ENCODE measurements at places on chromosomes 16 and 17.

DNA sequence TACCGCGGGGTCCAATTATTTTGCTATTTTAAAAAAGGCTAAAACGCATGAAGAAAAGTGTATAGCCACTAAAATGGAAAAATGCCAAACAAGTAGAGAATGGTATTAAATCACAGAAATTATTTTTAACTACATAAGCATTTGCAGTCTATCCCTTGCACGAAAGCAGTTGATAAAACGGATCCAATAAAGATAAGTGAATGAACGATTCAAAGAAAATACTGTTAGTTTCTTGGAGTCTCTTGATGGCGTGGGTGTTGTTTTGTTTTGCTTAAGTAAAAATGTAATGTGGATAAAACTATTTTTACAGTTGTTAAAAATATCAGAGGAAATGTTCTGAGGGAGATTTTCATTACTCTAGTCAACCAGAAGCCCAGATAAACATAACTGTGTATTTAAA, 9.3 kb downstream of the HS3ST3A1 start:
- DNase-seq: no peak

GRCh38 chr16:57387598-57388354, 15.5 kb downstream of the CX3CL1 start:
- no peak for DNase-seq

- DNase-seq: no peak
Measured at GRCh38 chr17:48595278-48595999, 1.9 kb upstream of the HOXB5 start.

- DNase-seq: no peak
Measured at GRCh38 chr16:14121872-14122271, 50.8 kb downstream of the MRTFB start.

- DNase-seq: no peak
Measured at GRCh38 chr16:80591071-80591915, 50.5 kb downstream of the DYNLRB2 start.

DNA sequence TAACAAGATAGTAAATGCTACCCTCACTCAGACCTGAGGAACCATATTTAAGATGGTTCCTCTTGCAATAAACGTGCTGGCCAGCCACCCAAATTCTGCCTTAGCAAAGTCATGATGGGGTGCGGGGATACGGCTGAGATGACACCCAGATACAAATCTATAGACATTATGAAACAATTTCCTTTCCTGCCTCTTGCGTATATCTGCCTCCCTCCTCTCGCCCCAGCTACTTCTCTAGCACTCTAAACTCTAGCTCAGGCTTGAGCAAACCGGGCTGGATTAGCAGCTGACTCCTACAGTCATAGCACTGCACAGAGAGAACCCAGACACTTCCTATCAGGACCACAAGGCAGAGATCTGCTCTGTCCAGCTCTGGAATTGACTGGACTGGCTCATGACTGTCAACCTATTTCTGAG, 22.3 kb downstream of the CD300LF start:
- DNase-seq: no peak

- DNase-seq: no peak
Measured at GRCh38 chr17:7688808-7689316, 585 bp downstream of the WRAP53 start.

GRCh38 chr16:89144681-89145080, 26.9 kb upstream of the CDH15 start:
- no peak for DNase-seq

- DNase-seq: no peak
Measured at GRCh38 chr17:74012465-74012864, 191.0 kb upstream of the RPL38 start.

DNA sequence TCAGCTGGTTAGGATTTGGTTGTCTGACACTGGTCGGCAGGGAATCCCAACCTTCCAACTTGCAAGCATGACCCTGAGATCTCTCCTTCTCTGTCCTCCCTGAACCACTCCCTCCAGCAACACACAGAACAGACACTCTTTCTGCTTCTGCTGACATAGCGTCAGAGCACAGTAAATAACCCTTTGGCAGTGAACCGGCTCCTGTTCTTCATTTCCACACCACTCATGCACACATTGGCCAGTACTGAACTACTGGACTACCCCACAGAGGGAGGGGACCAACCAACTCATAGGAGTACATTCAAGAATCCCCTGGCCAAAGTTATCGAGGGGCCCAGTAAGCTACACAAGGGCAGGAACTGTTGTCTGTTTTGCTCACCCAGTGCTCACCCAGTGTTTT, 138.2 kb downstream of the ZNF423 start:
- DNase-seq: no peak
